ENCODE measurements at places on chromosomes 2 and 18.
A peak's percentile ranks its signal among the peaks of the same experiment; 100 is the strongest.

DNA sequence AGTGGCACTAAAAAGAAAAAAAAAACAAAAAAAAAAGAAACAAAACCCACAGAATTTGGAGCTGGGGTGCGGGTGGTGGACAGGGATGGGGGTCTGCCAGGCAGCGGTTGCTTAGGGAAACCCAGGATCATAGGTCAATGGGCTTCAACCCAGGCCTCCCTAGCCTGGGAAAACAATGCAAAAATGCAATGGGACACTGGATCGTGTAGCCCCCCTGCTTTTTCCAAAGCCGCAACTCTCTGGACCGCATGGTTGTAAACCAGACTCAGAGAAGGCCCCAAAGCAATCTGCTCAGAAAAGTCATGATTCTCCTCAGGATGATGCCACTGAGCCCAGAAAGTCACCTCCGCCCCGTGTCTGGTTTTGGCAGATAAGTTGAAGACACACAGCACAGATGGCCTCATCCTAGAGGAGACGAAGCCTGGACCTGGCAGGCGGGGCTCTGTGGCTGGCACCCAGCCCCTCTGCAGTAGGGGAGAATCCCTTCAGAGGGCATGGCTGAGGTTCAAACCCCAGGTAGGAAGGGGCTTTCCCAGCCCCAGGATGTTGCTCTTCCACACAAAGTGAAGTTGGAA lies 5.1 kb downstream of the DLX2 start:
- DNase-seq = no peak

GRCh38 chr2:239358062-239358754 lies 42.6 kb downstream of the HDAC4 start:
- DNase-seq = no peak

- no peak for DNase-seq
Measured at GRCh38 chr2:238462782-238463396, 36.2 kb downstream of the ASB1 start.

GRCh38 chr2:10620481-10620880 lies 69.3 kb downstream of the NOL10 start:
- no peak for DNase-seq

GRCh38 chr2:105537920-105538319 lies 139.1 kb upstream of the FHL2 start:
- no peak for DNase-seq

- DNase-seq = no peak
Measured at GRCh38 chr2:241981076-241981700, 111.7 kb downstream of the RTP5 start.

- no peak for DNase-seq
Measured at GRCh38 chr2:223036790-223037444, 15.1 kb upstream of the KCNE4 start.

DNA sequence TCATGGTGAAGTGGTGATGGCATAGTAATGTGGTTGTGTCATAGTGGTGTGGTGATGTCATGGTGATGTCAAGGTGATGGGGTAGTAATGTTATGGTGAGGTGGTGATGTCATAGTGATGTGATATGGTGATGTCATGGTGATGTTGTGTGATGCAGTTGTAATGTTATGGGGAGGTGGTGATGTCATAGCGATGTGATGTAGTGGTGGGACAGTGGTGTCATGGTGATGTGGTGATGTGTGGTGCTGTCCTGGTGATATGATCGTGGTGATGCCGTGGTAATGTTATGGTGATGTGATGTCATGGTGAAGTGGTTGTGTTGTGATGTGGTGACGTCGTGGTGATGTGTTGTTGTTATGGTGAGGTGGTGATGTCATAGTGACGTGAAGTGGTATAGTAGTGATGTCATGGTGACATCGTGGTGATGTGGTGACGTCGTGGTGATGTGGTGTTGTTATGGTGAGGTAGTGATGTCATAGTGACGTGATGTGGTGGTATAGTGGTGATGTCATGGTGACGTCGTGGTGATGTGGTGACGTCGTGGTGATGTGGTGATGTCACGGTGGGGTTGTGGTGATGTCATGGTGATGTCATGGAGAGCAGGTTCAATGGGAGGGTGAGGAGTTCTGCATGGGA lies 242.7 kb upstream of the MYT1L start:
- no peak for DNase-seq

GRCh38 chr2:95061601-95062183 lies 36.2 kb downstream of the MAL start:
- no peak for DNase-seq

DNA sequence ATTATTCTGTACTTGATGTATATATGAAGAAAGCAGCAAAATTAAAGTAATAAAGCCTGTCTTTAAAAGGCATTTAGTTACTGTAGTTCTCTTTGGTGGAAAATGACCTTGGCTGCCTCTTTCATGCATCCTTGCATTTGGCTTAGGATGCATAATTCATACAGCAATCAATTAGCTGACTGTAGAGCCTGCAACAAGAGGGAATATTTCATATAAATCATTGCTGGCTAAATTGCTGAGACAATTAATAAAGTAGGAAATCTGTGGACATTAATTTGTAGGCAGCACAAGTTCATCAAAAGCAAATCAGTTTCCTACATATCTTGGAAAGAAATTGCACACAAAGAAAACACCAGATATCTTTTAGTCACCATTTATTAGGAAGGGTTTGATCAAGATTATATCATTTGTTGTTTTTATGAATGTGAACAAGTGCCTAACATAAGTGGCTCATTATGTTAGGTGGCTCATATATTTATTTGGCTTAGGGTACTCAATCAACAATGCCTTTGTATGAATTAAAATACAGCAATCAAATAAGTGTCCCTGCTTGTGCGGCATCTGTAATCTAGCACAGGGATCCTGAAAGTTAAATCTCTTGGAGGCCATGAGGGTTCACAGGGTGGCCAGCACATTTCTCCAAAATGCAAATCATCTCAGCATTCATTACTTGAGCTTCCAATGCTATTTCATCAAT lies 220.4 kb upstream of the SPOPL start:
- DNase-seq = no peak

DNA sequence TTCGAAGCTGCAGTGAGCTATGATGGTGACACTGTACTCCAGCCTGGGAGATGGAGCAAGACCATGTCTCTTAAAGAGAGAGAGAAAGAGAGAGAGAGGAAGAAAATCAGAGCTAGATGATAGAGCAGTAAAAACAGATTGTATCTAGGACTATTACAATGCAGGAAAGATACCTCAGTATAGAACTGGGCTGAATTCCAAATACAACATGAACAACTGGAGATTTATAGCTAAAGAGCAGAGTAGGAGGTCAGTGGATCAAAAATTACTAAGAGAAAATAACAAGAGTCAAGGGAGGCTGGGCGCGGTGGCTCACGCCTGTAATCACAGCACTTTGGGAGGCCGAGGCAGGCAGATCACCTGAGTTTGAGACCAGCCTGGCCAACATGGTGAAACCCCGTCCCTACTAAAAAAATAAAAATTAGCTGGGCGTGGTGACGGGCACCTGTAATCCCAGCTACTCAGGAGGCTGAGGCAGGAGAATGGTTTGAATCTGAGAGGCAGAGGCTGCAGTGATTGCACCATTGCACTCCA lies 100.7 kb upstream of the MSH6 start:
- DNase-seq = no peak

- DNase-seq = peak; percentile 31
Measured at GRCh38 chr18:6920099-6920955, 190.8 kb downstream of the ARHGAP28 start.

DNA sequence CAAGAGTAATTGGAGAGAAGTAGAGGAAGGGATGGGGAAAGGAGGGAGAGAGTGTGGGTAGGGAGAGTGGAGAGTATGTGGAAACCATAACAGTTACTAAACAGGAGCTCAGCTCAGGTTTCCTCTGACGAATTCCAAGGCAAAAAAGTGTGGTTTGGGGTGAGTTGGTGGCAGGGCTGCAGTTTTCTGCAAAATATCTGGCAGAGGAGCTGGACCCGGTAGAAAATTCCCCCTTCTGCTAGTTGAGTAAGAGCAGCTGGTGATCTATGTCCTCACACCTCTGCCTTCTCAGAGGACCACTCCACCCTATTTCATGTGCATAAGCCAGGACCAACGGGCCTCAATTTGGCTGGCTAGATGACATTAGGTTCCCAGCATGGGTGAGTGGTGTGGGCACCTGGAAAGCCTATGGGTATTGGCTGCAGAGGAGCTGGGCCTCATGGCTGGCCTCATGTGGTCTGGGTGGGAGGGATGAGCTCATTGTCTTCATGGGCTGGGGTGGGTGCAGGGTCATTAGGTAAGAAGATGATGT lies 13.2 kb downstream of the NRP2 start:
- no peak for DNase-seq

DNA sequence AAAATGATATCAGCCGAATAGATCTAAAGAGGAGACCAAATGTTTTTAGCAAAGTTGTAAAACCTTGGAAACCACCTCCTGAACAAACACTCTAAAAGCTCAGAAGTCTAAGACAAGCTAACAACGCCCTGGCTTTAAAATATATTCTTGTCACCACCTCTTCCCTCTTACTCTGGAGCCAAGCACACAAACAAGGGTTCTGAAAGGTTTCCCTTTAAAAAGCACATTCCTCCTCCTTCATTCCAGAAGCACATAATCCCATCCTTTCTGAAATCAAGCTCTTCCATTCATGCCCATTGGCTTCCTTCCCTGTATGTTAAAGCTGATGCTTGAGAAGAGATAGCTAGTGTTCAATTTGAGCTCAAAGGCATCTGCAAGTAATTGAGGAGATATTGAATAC lies 382.0 kb downstream of the LNPK start:
- no peak for DNase-seq

DNA sequence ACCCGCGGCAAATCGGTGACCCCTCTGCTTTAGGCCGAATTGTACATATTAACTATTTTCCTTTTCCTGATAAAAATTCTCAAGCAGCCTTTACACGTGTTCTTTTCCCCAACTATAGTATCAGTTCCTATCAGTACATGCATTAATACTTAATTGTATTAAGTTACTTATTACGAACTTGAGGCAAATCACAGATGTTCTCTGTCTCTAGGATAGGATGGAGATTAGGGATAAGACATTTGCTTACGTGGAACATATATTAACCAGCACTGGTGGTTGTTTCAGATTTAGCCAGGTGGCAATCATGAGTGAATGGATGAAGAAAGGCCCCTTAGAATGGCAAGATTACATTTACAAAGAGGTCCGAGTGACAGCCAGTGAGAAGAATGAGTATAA lies 675 bp downstream of the GEMIN6 start:
- no peak for DNase-seq

DNA sequence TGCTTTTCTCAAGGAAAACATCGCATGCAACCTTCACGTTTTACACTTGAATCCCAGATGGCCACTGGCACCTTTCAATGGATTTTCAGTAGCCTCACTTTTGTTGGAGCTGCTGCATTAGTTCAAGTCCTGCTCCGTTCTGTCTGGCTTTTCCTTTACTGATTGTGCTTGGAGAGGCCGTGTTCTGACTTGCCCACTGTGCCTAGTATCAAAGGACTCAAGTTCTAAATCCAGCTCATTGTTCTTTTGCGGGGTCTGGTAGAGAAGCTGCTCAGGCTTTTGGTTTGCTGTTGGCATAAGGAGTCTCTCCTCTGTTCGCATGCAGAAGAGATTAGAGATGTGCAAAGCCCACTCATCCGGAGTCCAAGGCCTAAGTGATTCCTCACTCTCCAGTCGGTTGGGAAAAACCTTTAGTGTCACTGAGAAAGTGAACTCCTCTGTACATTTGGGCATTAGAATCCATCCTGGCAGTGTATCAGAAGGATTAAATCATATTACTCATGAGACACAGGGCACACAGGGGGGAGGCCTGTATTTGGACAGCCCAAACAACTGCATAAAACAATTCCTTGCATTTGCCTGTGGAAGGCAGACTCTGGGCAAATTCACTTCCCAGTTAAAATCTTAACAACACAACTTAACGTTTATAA lies 69.7 kb downstream of the NCK2 start:
- DNase-seq = no peak

DNA sequence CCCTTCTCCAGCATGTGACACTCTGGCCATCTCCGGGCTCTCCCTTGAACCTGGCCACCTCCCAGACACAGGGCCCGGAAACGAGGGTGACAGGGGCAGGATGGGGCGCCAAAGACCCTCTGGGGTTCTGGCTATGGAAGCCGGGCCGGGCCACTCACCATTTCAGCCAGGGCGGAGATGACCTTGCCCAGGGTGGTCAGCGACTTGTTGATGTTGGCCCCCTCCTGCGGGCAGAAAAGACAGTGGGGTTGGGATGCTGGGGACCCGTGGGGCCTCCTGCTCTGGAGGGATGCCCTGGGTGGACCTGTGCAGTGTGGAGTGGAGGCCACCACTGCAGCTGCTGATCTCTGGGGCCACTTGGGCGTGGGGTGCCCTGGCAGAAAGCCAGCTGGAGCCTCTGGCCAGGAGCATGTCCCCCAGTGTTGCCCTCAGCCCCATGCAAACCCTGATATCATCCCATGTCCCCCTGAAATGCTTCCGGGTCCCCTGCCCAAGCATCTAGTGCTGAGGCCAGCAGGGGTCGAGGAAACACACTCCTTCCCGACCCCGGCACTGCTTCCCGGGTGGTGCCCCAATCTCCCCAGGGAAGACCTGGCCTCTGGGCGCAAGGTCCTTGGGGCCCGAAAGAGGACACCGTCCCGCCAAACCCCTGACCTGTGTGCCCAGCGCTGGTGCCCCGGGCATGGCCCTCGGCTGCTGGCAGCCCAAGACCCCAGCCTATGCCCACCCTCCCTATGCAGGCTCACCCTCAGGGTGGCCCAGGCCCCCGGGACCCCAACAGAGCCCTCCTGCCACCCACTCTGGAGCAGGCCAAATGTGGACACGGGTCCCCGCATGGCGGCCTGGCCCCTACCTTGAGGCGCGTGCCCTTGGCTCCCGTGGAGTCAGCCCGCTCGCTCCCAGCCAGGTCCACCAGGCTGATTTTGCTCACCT lies 36.9 kb downstream of the KIF1A start:
- no peak for DNase-seq

GRCh38 chr2:32810909-32811495 lies 135.8 kb upstream of the LTBP1 start:
- no peak for DNase-seq

- DNase-seq = no peak
Measured at GRCh38 chr2:214740867-214741395, 68.6 kb downstream of the BARD1 start.

GRCh38 chr2:71925268-71926088 lies 222.2 kb downstream of the CYP26B1 start:
- DNase-seq = no peak

DNA sequence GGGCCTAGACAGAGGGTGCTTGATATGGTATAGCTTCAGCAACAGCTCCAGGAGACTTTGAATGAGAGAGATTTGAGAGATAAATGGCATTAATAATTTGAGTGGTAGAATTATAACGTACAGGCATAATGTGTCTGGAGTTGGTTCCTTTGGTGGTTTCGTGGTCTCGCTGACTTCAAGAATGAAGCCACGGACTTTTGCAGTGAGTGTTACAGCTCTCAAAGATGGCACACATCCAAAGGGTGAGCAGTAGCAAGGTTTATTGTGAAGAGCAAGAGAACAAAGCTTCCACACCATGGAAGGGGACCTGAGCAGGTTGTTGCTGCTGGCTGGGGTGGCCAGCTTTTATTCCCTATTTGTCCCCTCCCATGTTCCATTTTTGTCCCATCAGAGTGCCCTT lies 23.1 kb downstream of the PDCD1 start:
- DNase-seq = peak; percentile 9

DNA sequence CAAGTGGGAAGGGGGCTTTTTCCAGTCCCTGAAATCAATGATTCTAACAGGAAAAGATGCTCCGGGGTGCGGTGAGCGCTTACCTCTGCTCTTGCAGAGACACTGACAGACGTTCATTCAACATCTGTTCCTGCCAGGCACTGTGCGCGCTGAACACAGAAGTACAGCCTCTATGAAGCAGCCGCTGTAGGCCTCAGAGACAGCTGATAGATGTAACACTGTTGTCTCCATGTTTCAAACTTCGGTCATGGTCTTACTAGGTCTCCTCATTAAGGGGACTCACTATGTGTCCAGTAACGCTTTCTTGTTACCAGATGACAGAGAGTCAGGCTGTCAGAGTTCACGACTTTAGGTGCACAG lies 649 bp upstream of the CLIP4 start:
- DNase-seq = peak; percentile 8

Measured in activated naive CD8-positive, alpha-beta T cell treated with anti-CD3 and anti-CD28 coated beads, Interleukin-2, amount 50 U/mL, for 24 hours (primary cell).